Activated T-cell treated with anti-CD3 and anti-CD28 coated beads for 1 hour (primary cell): ENCODE measurements at places on chromosomes 5 and 9.

DNA sequence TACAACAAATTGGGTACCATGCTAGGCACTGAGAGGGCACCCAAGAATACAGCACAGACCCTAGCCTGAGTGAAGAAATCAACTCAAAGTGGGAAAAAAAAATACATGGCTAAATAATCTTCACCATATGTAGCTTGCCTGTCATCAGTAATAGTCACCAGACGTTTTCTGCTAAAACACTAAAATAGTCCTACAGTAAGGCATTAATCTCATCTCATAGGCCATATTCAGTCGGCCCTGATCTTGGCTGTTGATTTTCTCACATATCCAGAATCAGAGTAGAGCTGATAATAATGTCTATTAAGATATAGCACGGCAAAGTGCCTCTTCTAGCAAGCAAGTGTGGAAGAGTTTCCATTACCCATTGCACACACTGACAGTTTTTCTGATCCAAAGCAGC, 322.1 kb upstream of the SLC30A5 start:
- no peak for DNase-seq

GRCh38 chr9:16155878-16156277, 603.0 kb downstream of the CCDC171 start:
- no peak for DNase-seq

DNA sequence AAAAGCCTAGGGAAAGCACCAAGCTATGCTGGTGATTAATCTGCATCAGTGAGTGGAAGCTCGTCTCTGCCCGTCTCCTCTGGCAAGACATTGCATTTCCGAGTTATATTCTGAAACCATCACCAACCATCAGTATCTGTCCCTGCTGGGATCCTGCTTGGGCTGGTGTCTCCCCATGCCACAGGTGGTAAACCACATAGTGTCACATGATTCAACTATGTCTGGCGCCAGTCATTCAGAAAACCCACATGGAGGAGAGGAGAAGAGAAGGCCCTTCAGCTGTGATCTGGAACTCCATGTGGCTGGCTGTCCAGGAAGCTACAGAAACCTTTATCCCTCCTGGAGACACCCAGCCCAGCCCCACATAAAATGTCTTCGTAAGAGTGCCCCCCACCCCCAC, 4.8 kb downstream of the IL9 start:
- DNase-seq = no peak

DNA sequence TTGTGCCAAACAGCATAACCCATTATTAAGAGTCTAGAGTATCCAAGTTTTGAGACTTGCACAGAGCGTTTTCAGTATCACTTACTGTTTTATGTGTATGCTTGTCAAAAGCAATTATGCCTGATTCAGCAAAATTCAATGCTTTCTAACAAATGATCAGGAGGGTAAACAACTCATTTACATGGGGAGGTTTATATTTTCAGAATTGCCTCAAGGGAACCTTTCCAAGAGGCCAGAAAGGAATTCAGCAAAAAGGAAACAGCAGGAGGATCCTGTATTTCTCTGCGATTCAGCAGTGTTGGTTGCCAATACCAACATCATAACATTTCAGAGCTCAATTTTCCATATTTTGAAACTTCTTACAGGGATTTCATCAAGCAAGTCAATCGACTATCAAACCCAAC, 69.3 kb upstream of the DAB2 start:
- DNase-seq = no peak

GRCh38 chr5:180250329-180250728, 41.3 kb upstream of the RASGEF1C start:
- DNase-seq = no peak

- no peak for DNase-seq
Measured at GRCh38 chr5:41967401-41967800, 42.3 kb downstream of the FBXO4 start.

GRCh38 chr9:76643399-76644117, 120.7 kb upstream of the PCA3 start:
- DNase-seq = no peak

DNA sequence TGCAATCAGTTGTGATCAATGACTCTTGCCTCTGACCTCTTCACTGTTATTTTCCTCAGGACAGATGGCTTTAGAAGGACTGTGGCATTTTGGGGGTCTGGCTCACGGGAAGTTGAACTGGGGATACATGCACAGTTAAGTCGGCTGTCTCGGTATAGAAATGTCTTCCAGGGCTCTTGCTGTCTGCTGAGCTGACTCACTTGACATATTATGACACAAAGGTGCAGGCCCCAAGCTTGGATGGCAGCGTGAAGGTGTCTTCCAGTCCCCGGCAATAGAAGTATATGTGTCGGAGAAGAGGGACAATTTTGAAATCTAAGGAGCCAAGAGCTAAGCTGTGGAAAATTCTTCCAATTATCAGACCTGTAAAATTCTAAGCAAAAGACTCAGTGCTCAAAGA, 9.8 kb upstream of the ARSI start:
- no peak for DNase-seq

DNA sequence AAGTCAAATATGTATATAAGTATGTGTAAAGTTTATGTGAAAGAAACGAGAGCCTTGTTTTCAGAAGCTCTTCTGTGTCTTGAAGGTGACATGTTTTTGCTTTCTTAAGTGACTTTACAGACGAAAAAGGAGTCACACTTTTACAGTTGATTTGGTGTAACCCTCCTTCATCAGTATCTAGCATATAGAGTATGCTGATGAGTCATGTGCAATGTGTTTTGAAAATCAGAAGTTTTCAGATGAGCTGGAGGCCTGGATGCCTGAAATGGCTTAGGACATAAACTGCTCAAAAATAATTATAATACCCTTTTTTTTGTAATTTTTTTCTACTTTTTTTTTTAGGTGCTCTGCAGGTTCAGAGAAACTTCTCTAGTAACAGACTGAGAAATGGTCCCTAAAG, 209.5 kb downstream of the CD180 start:
- no peak for DNase-seq

DNA sequence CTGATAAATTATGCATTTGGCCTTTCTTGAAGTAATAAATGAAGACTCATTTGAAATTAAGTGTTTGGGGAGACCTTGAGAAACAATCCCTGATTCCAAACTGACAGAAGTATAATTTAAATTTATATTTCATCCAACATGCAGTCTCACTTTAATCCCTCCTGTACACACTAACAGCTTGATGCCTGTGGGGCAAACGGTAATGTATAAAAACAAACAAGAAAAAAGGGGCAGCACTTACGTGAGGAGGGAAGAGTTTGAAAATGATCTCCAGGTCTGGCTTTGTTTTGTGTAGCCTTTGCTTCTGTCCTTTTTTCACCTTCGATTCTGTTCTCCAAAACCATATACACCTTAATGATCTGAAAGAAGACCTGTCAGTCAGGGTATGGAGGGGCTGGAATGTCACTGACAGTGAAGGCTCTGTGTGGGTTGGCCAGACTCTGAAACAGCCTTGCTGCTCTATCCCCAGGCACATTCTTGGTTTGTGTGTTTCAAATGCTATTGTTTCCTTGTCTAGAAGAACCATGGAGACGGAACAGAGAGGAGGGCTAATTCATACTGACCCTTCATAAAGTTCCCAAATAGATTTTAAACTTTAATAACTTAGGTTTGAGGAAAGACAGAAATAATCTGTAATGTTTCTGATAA, 338.2 kb upstream of the WWC1 start:
- no peak for DNase-seq

- DNase-seq = no peak
Measured at GRCh38 chr5:54643685-54644106, 126.1 kb downstream of the SNX18 start.

- no peak for DNase-seq
Measured at GRCh38 chr5:132264546-132265335, 7.2 kb downstream of the PDLIM4 start.

GRCh38 chr9:121950441-121950840, 142.7 kb downstream of the TTLL11 start:
- DNase-seq = no peak

- no peak for DNase-seq
Measured at GRCh38 chr9:114388764-114389375, 1.1 kb upstream of the AKNA start.

DNA sequence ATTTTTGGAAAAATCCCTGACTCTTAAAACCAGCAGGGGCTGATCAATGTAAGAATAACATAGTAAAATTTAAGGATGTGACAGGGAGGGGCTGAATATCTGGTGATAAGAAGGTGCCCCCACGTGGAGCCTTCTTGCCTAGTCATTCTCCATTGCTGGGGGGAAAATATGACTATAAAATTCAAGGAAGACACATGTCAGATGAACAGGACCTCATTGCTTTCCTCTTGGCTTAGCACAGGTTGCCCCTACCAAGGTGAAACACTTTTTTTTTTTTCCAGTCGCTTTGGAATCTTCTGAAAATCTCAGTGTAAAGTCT, 310.9 kb downstream of the EFNA5 start:
- no peak for DNase-seq

GRCh38 chr5:79771387-79771786, 81.8 kb downstream of the CMYA5 start:
- DNase-seq = no peak

- DNase-seq = no peak
Measured at GRCh38 chr9:121218357-121219027, 16.8 kb upstream of the RAB14 start.

GRCh38 chr9:28970241-28970654, 1397.0 kb upstream of the C9orf72 start:
- DNase-seq = no peak

- DNase-seq = no peak
Measured at GRCh38 chr9:37732952-37733351, 20.7 kb upstream of the TRMT10B start.

DNA sequence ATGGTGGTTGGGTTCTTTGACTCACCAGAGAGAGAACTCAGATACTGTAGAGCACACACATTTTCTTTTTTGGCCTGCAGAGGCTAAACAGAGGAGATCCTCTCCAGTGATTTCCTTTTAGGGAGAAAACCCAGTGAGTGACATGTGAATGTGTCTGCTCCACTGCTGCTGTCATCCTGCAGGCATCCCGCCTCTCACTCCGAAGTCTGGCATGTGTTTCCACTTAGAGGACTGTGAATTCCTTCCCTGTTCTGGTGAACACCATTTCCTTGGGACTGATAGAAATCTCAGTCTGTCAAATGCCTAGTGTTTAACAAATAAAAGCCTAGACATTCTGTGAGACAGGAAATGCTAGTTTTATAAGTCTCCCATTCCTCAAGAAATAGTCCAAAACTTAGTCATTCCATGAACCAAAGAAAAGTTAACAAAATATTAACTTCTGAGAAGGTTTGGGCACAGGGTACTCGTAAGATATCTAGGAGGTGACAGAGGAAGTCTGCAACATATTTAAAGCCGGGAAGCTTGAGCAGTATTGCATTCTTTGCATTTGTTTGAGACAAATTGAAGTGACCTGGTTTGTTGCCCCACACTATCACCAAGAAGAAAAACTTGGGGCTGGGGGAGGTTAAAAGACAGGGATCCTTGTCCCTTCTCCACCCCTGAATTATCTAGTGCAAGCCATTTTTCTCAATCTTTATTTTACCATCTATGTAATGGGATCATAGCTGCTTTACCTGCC, 74.9 kb upstream of the NIPAL4 start:
- DNase-seq = no peak

DNA sequence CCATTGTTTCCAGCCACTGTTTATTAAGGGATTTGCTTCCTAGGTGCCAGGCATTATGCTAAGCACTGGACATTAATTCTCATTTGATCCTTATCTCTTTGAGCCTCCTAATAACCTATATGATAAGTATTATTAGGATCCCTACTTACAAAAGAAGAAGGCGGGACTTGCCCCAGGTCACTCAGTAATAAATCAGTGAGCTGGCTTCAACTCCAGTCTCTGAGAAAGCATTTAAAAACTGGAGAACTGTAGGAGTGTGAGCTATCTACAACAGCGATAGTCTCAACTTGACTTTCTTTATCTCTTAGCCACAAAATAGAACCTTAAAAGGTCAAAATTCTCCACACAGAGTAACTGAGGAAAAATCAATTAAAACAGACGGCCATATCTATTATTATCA, 155.0 kb downstream of the GNAQ start:
- DNase-seq = no peak

- DNase-seq = no peak
Measured at GRCh38 chr5:180323941-180324600, 29.1 kb downstream of the GFPT2 start.

DNA sequence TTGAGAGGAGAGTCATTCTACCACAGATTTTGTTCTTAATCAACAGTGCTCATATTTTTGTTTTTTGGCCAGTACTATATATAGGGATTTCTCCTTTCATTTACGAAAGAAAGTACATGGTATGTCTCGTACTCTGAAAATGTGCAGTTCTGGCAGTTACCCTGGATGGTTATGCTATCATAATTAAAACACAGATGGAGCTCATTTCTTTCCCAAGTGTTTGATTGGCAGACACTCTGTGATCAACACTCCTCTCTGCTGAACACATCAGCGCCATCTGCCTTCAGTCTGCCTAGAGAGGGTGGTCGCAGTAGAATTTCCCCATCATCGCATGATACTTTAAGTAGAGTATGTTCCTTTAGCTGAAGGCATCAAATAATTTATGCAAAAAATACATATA, 64.5 kb downstream of the PAM start:
- no peak for DNase-seq

DNA sequence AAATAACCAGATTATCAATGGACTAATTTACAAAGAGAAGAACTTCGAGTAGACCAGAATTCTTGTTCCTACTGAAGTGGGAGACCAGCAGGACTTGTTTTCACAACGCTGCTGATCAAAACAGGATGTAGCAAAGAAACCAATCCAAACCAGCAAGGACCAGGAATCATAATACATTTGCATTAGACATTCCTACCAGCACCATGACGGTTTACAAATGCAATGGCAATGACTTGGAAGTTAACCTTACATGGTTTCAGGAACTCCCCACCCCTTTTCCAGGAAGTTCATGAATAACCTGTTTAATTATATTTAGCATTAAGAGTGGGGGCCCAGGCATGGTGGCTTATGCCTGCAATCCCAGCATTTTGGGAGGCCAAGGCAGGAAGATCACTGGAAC, 100.0 kb downstream of the LPAR1 start:
- DNase-seq = no peak

GRCh38 chr9:95689669-95690068, 172.9 kb upstream of the PTCH1 start:
- no peak for DNase-seq

GRCh38 chr5:130077007-130077406, 172.7 kb downstream of the CHSY3 start:
- DNase-seq = no peak

DNA sequence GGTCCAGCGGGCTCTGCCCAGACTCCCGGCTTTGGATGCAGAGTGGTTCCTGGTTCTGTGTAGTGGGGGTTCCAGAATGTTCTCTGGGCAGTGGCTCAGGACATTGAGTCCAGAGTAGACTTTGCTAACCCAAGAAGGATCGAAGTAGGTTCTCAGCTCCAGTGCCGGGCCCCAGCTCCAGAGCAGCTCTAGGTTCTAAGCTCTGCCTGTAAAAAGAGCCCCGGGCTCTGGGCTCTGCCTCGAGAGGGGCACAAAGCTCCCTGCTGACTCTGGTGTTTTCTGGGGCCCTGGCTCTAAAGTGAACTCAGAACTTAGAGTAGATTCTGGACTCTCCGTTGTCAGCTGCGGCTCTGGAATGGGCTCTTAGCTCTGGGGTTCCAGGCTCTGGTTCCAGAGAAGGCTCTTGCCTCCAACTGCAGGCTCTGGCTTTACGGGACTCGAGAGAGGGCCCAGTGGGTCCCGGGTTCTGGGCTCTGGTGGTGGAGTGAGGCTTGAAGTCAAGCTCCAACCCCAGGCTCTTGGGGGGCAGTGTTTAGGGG, 414 bp downstream of the WDR38 start:
- DNase-seq = no peak
